ENCODE measurements at places on chromosomes 12 and 14.

DNA sequence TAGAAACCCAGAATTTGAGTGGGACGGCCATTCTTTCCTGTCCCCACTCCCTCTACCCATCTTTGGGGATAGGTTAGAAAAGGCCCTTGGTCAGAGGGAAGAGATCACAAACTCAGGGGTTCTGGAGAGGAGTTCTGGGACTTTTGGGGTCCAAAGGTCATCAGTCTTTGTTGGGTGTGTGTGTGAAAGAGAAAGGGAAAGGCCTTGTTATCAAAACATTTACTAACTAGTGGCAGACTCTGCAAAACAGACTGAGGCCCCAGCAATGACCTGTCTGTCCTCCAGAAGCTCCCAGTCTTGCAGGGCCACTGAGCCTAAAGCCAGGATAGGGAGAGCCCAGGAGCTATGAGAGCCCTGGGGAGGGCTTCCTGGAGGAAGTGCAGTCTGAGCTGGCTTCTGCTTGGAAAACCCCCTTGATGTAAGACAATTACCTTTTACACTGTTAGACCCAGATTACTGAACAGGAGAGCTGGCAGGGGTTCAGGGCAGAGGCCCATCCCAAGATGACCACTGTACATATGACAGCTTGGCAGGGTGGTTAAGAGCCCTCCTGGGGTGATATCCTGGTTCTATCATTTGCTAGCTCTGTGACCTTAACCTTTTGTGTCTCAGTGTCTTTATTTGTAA is 429.1 kb upstream of the CCDC196 start:
- DNase-seq, result no peak

- no peak for DNase-seq
Measured at GRCh38 chr12:44088647-44089046, 252.8 kb downstream of the TMEM117 start.

GRCh38 chr14:54577977-54578376 is 11.0 kb downstream of the SAMD4A start:
- DNase-seq, result no peak

DNA sequence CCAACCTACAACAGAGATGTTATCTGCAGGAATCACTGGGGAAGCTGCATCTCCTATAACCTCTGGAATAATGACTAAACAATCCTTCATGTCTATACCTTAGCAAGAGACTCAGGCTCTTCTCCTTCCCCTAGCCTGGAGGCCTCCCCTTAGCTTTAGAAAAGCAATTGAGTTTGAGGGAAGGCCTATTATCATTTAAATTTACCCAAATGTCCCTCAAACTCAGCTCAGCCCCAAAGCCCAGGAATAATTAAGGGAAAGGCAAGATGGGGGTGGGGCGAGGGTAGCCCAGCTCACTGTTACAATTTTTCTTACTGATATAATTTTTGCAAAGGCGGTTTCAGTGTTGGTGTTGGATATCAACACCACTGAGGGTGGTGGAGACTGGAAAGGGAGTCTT is 151.4 kb upstream of the EEA1 start:
- no peak for DNase-seq

DNA sequence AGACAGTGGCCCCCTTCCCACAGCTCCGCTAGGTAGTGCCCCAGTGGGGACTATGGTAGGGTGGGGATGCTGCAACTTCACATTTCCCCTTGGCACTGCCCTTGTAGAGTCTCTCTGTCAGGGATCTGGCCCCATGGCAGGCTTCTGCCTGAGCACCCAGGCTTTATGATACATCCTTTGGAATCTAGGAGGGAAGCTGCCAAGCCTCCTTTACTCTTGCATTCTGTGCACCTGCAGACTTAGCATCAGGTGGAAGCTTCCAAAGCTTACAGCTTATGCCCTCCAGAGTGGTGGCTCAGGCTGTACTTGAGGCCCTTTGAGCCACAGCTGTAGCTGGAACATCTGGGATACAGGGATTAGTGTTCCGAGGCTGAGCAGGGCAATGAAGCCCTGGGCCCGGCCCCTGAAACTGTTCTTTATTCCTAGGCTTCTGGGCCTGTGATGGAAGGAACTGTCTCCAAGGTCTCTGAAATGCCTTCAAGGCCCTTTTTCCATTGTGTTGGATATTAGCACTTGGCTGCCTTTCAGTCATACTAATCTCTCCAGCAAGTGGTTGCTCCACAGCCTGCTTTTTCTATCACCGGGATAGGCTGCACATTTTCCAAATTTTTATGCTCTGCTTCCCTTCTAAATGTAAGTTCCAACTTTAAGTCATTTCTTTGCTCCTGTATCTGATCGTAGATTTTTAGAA is 22.2 kb upstream of the OR6J1 start:
- no peak for DNase-seq

GRCh38 chr12:129127211-129127610 is 273.9 kb downstream of the GLT1D1 start:
- DNase-seq, result no peak

- no peak for DNase-seq
Measured at GRCh38 chr14:102917469-102918211, 4.8 kb upstream of the AMN start.

GRCh38 chr12:29455087-29455486 is 42.4 kb downstream of the OVCH1 start:
- no peak for DNase-seq

DNA sequence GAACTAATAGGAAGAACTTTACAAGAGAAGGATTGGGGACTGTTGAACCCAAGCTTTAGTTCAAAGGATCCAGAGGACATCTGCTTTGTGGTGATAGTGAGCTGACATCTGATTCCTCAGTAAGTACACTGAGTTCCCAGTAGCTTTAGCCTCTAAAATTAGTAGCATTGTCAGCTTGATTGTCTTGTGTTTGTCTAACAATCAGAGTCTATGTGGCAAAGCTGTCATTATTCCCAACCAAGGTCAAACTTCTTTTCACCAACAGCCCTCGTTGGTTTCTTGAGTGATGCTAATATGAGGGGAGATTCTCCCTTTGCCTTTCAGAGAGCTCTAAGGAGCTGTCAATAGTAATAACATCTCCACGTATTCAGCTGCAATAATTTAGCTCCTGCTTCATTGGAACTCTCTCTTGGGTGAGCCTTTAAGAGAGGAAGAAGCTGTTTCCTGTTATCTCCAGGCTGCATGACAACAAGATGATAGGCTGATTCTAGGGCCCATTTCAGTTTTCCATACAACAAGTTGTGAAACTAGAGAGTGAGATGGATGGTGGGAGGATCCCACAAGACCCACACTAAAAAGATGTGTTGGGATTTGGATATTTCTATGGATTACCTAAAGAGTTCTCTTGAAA is 46.7 kb downstream of the TGFB3 start:
- no peak for DNase-seq

- DNase-seq, result no peak
Measured at GRCh38 chr12:111277570-111277969, 91.3 kb downstream of the PHETA1 start.

- no peak for DNase-seq
Measured at GRCh38 chr14:91754185-91754584, 22.3 kb upstream of the CATSPERB start.

DNA sequence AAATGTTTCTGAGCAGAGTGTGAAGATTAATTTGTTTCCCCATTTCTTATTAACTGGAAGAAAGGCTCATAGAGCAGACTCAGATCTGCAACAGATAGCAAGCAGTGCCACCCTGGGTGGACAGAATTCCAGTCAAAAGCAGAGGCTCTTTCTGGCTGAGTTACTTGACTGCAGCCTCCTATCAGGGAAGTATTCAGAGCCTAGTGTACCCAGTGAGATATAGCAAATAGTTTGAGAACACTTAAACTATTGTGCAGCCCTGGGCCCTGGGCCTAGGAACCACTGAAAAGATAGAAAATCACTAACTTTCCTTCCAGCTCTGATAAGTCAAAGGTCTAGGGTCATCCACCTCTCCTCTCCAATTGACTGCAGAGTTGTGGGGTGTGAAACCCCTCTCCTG is 11.2 kb upstream of the AQP2 start:
- no peak for DNase-seq

DNA sequence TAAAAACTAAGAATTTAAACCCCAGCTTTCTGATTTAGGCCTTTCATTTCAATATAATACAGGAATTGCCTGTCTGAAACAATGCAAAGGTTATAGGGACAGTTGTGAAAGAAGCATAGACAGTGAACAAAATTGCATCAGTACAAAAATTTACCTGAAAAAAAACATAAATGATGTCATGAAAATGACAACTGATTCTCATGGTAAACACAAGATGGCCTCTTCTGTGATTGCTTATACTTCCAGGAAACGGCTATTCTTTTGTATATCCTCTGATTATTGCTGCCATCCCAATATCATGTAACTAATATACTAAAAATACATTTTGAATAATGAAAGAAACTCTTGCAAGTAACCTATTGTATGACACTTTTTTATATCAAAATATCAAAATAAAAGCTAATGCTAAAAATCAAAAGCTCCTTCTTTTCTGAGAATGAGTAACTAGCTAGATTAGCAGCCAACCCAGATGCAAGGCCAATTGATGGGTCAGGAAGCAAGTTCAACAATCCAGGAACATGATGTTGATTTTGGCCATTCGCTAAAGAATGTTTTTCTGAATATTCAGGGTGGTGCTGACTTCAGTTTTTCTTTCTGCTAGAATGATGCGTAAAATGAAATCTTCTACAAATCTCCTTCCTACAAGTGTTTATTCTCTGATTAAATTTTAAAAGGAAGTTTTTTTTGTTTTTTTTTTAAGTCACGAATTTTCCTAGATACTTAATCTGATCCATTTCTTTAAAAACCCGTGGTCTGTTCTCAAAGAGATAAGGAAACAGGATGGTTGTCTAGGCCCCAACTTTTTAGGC is 83.6 kb downstream of the ALX1 start:
- DNase-seq, result no peak

DNA sequence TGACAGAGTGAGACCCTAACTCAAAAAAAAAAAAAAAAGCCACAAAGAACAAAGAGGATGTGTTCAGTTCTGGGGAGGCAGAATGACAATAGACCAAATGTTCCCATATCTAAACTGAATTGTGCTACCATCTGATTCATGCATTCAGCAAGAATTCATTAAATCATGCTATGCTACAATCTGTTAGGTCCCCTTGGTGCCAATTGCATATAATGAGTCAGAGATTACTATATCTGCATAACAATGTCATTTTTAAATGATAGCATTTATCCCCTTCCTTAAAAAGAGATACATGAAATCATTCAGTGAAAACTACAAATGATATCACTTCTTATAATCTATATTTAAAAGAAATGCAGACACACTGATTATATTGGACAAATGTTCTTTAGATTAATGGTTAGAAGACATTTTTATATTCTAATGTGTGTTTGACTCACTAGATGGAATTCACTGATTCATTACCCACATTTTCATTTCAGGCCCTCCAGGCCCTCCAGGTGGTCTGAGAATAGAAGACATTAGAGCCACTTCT is 207.6 kb upstream of the PDZRN4 start:
- no peak for DNase-seq

GRCh38 chr14:95240859-95241813 is 78.6 kb downstream of the CLMN start:
- no peak for DNase-seq

GRCh38 chr12:1929985-1930802 is 11.7 kb upstream of the CACNA2D4 start:
- no peak for DNase-seq

DNA sequence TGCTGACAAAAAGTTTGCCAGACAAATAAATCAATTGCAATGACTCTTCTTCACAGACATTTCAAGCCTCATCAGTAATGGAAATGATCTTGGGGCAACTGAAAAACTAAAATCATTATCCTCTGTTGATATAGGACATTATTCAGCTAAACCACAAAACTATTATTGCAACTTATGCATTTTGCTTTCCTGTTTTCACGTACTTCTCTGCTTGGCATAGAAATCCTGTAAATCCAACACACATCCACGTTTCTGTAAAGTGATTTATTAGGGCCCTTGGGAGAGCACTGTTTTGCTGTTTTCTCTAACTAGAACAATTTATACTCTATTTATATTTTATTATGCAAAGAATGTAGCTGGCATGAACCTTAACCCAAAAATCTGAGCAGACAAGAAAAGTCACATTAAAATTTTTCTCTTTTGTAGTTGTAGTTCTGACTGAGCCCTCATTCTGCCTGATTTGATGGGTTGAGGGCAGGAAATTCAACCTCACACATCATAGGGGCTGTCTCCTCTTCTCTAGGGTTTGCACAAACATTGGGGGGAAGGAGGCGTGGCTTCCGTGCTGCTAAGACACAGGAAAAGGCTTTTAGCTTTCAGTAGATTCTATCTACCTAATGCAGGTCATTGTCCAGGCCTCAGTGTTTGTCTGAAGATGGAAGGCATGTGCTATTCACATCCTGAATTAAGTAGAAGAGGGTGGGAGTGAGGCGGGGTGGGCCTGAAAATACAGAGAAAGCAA is 11.5 kb upstream of the NUP107 start:
- peak; percentile 59 for DNase-seq

- DNase-seq, result no peak
Measured at GRCh38 chr12:27823038-27823437, 43.0 kb upstream of the MANSC4 start.

GRCh38 chr14:50875359-50876070 is 3.7 kb downstream of the ABHD12B start:
- DNase-seq, result peak; percentile 40

DNA sequence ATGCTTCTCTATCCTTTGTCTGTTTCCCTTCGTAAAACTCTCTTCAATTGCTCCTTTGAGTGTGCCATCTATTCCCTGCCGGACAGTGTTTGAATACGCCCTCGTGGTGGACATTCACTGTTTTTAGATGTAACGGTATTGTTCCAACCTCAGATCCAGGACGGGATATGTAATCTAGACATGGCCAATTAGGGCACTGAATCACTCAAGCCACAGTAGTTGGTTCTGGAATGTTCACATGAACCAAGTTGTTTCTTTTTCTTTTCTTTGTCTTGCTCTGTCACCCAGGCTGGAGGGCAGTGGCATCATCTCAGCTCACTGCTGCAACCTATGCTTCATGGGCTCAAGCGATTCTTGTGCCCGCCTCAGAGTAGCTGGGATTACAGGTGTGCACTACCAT is 204.2 kb upstream of the PLXNC1 start:
- DNase-seq, result no peak

GRCh38 chr14:102917056-102917385 is 5.4 kb upstream of the AMN start:
- DNase-seq, result no peak

- DNase-seq, result no peak
Measured at GRCh38 chr12:6264402-6265037, 46.0 kb upstream of the PLEKHG6 start.

- DNase-seq, result no peak
Measured at GRCh38 chr14:67221248-67221981, 19.8 kb upstream of the PALS1 start.

DNA sequence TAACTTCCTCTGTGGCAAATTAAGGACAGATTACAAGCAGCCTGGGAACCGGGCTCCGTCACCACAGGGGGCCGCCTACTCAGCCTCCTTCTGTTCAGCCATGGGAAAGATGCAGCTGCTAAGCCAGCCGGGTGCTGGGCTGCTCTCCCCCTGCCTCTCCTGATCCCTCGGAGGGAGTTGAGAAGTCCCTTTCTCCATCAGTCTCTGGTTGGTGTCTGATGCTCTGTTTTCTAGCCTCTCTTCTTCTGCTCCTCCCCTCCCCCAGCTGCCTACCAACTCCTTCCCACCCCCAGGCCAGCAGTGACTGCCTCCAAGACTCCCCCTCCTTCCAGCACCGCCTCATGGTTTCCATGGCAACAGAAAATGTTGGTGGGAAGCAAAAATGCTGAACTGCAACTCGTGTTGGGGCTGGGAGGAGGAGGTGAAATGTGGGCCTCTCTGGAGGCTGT is 486.7 kb downstream of the APAF1 start:
- no peak for DNase-seq

GRCh38 chr14:99524804-99525698 is 43.8 kb downstream of the CCNK start:
- DNase-seq, result no peak

GRCh38 chr14:70186900-70187451 is 1.8 kb downstream of the SLC8A3 start:
- DNase-seq, result no peak

- no peak for DNase-seq
Measured at GRCh38 chr14:100468557-100468956, 118.7 kb downstream of the BEGAIN start.
